ENCODE measurements at places on chromosomes 2 and 18.

DNA sequence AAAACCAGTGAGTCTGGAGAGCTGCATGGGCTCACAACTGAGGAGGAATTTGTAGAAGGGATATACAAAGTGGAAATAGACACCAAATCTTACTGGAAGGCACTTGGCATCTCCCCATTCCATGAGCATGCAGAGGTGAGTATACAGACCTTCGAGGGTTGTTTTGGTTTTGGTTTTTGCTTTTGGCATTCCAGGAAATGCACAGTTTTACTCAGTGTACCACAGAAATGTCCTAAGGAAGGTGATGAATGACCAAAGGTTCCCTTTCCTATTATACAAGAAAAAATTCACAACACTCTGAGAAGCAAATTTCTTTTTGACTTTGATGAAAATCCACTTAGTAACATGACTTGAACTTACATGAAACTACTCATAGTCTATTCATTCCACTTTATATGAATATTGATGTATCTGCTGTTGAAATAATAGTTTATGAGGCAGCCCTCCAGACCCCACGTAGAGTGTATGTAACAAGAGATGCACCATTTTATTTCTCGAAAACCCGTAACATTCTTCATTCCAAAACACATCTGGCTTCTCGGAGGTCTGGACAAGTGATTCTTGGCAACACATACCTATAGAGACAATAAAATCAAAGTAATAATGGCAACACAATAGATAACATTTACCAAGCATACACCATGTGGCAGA lies 3.6 kb downstream of the TTR start:
- DNase-seq: no peak

DNA sequence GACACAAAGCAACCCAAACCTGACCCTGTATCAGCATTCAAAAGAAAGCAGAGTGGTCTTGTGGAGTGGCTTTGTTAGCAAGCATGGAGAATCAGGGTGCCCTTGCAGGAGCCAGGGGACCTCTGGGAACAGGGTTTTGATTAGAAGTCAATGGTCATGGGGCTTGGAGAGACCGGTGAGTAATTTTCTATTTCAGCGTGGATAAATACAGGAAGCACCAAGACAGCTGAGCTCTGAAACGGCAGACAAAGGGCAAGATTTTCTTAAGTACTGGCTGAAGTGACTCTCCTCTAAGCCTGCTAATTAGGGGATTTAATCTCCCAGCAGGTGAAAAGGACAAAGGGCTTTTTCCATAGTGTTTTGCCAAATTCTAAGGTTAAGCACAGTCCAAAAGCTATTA lies 78.0 kb upstream of the GAREM1 start:
- no peak for DNase-seq

DNA sequence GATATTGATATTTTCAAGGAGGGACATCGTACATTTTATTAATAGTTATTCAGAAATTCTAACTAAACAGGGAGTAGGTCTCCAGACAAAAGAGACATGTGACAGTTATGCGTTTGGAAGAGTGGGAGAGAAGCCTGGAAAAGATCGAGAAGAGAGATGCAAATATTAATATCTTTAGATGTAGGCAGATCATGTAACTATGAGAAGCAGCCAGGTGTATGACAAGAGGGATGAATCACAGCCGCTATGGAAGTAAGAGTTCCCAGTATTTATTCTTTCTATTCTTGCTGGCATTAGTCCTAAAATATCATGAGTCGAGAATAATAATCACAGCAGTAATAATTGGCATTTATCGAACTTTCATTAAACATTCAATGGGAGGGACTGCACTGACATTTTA lies 140.2 kb downstream of the CSRNP3 start:
- no peak for DNase-seq

- no peak for DNase-seq
Measured at GRCh38 chr2:168997794-168998193, 33.3 kb downstream of the ABCB11 start.

DNA sequence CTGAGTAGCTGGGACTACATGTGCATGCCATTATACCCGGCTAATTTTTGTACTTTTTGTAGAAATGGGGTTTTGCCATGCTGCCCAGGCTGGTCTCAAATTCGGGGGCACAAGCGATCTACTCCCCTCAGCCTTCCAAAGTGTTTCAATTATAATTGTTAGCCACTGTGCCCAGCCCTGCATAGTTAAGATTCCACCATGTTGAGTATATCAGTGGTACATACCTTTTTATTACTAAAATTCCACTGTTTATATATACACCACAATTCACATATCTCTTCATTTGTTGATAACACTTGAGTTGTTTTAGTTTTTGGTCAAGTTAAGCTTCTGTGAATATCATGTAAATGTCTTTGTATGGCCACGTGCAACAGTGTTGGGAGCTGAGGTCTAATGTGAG lies 12.8 kb upstream of the FMNL2 start:
- no peak for DNase-seq

DNA sequence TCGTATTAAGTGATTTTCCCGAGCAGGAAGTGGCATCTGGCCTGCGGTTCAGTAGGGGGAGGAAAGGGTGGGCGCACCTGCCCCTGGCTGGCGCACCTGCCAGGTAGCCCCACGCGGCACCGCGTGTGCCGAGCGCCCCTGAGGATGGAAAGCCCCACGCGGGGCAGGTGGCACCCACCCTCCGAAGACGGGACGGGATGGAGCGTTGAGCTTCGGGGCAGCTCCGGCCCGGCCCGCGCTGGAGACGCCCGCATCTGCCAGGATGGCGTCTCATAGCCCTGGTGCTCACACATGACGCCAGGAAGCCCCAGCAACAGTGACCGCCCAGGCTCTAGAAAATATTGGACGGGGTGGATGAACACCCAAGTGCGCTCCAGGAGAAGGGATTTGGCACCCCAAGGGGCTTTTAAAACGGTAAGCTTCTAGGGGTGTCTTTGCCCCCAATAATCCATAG lies 2.5 kb upstream of the NFATC1 start:
- DNase-seq: no peak

GRCh38 chr2:203772456-203773165 lies 66.2 kb downstream of the CD28 start:
- no peak for DNase-seq

GRCh38 chr2:5921081-5921642 lies 229.0 kb downstream of the SOX11 start:
- no peak for DNase-seq

- no peak for DNase-seq
Measured at GRCh38 chr2:238338710-238339394, 18.5 kb downstream of the TRAF3IP1 start.

DNA sequence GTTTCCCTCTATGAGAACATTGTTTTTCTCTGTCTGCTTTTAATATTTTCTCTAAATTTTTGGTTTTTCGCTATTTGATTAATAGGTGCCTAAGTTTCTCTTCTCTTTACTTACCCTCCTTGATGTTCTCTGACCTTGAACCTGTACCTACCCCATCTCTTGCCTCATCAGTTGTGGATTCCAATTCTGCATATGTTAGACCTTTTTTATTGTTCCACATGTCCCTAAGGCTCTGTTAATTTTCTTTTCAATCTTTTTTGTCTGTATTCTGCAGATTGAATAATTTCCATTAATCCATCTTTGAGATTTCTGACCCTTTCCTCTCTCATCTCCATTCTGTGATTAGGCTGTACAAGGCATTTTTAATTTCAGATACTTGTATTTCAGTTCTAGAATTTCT lies 23.1 kb downstream of the RELCH start:
- no peak for DNase-seq

GRCh38 chr2:221758076-221758475 lies 186.0 kb upstream of the EPHA4 start:
- DNase-seq: no peak

Measured in mucosa of gallbladder (tissue), 1 donor.